ENCODE measurements at places on chromosomes 12 and 14.
A peak's percentile ranks its signal among the peaks of the same experiment; 100 is the strongest.

- DNase-seq, result no peak
Measured at GRCh38 chr14:88993946-88994345, 169.5 kb downstream of the TTC8 start.

- no peak for DNase-seq
Measured at GRCh38 chr12:818733-819132, 66.4 kb downstream of the WNK1 start.

GRCh38 chr12:132089407-132089910 lies 54.7 kb downstream of the DDX51 start:
- DNase-seq, result no peak

- no peak for DNase-seq
Measured at GRCh38 chr14:29741909-29742401, 185.7 kb downstream of the PRKD1 start.

- DNase-seq, result no peak
Measured at GRCh38 chr12:109673884-109674283, 39.7 kb upstream of the FAM222A start.

GRCh38 chr12:27970401-27971120 lies 2.0 kb downstream of the PTHLH start:
- DNase-seq, result no peak

GRCh38 chr14:102437997-102438915 lies 71.3 kb downstream of the ANKRD9 start:
- DNase-seq, result peak; percentile 26

- peak; percentile 56 for DNase-seq
Measured at GRCh38 chr12:64825143-64826021, 935 bp downstream of the TBC1D30 start.

DNA sequence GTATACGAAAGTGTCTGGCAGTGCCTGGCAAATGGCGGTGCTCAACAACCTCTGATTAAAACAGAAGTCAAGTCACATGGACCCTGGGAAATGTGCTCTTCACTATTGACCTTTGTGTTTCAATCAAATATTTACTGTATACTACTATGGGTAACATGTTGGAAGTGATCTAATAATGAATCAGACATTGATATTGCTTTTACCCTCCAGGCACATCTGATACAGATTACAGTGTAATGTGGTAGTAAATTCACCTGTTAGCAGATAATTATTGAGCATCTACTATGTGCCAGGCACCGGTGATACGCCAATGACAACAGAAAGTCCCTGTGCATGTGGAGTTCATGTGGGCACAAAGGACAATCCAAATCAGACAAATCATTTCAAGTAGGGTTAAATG lies 63.1 kb downstream of the STON2 start:
- no peak for DNase-seq

DNA sequence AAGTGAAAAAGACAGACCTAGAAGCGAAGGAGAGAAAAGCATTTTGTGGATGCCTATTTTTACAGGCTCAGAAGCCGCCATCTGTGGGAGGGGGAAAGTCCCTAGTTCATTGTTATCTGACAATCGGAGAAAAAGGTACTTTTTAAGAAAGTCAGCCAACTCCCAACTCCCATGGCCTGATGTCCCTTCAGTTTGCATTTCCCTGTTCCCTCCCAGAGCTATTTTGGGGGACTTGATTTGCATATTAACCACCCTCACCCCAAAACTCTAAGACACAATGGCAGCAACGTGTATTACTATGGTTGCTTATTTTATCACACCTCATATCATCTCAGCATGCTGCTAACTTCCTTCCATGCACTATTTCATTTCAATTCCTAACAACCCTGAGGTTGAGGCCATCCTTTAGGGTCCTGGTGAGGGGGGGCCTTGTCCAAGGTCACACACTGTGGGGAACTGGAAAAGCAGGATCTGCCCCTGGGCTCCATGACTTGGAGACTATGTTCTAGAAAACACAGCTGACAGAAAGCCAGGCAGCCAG lies 18.7 kb downstream of the HVCN1 start:
- peak; percentile 82 for DNase-seq

GRCh38 chr12:129298921-129299320 lies 445.6 kb downstream of the GLT1D1 start:
- no peak for DNase-seq

DNA sequence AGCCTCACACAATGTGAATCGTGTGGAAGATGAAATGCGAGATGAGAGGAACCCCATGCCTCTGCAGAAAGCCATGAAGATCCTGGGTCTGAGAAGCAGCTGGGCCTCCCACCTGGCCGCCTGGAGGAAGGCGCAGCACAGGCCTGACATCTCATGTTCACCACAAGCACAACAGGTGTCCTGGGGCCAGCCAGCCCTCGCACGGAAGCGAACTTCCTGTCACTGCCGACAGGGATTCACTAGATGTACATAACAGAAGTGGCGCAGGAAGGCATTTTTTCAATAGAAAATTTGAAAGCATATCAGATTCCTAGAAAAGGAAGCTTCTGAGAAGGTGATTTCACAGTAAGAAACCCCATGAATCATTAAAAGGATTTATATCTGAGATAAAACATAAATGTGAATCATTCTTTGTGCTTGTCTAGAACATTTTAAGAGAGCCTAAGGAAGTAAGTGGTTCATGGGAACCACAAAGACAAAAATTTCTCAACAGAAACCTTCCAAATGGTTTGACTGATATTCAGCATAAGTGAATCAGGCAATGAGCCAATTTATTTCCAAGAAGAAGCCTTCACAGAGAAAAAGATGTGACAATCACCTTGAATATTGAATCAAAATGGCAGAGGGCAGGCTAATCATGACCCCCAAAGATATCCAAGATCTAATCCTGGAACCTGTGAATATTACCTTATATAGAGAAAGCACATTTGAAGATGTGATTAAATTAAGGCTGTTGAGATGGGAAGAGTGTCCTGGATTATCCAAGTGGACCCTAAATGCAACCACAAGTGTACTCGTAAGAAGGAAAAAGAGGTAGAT lies 311.9 kb downstream of the DUSP6 start:
- DNase-seq, result peak; percentile 98

DNA sequence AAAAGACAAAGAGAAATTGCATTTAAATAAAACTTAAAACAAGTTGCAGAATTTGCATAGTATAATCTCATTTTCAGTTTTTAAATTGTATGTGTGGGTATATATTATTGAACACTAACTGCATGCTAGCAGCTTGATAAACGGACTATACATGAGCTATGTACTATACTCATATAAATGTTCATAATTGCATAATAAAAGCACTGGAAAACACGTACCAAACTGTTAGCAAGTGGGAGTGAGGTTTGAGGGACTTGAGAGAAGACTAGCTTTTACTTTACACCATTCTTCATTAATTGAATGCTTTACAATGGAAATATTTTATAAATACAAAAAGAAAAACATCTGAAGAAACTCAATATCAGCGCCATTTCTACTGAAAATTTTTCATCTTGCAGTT lies 32.2 kb upstream of the MDM1 start:
- no peak for DNase-seq

- DNase-seq, result no peak
Measured at GRCh38 chr12:1853716-1854115, 33.4 kb downstream of the LRTM2 start.

DNA sequence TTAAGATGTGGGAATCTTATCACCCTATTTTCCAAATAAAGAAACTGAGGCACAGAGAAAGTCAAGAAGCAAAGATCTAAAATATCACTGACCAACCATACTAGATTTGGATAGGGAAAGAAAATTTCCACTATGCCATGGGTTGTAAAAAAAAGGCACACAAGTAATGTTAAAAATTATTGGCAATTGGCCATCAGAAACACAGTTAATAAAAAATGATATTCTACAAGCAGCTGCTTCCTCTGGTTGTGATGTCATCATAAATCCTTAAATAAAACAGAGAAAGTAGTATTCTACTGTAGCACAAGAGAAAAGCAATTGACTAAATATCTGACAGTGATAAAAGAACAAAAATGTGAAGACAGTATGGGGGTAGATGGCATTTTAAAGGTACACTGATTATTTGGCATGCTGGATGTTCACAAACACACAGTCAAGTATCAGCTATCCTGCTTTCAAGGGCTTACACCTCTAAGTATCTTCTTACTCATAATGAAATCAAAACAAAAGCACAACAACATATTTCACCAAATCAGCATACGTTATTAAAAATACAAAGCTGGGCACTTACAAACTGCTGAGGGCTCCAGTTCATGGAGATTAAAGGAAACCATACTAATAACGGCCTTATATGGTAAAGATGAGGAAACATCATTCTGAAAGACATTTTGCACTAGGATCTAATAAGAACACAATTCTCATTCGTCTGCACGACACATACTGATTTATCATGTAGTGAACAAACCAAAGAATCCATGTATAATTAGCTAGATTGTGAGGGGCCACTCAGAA lies 45.7 kb downstream of the CORO1C start:
- DNase-seq, result no peak

DNA sequence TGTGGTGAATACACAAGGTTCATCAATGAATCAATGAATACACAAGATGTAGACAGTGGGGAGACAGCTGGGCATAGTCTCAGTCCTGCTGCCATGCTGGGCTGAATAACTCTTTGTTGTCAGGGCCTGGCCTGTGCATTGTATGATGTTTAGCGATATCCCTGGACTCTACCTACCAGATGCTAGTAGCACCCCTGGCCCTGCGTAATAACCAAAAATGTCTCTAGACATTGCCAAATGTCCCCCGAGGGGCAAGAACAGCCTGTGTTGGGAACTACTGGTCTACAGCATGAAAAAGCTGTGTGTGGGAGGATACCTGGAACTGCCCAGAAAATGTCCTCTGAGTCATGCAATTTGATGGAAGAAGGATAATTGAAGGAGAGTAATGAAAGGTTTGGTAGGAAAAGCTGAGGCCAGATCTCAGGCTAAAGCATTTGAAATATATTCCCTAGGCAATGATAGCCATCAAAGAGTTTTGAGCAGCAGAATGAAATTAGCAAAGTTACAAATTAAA lies 128.2 kb downstream of the TMEM30B start:
- no peak for DNase-seq

DNA sequence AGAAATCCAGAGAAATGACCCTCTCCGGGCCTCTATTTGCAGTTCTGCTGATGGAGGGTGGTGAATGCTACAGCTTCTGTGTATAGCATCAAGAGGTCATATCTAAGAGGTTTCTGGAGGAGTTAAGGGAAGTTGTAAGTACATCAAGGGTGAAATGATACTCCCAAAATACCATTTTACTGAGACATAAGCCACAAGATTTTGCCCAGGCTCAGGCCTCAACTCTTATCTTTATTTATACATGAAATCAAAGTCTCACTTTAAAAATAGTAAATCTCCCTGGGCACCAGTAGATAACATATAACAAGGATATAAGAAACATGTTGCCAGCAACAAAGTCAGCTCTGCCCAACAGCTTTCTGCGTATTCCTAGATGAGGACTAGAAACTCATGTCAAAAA lies 40.4 kb downstream of the NIN start:
- DNase-seq, result no peak

DNA sequence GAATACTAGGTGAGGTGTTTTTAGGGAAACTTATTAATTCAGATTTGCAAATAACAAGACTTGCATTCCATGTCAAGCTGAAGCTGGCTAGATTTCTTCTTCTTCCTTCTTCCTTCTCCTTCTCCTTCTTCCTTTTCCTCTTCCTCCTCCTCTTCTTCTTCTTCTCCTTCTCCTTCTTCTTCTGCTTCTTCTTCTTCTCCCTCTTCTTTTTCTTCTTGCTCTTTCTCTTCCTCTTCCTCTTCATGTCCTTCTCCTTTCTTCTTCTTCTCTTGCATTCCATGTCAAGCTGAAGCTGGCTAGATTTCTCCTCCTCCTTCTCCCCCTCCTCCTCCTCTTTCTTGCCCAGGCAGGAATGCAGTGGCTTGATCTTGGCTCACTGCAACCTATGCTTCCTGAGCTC lies 297.8 kb downstream of the PRKD1 start:
- no peak for DNase-seq

DNA sequence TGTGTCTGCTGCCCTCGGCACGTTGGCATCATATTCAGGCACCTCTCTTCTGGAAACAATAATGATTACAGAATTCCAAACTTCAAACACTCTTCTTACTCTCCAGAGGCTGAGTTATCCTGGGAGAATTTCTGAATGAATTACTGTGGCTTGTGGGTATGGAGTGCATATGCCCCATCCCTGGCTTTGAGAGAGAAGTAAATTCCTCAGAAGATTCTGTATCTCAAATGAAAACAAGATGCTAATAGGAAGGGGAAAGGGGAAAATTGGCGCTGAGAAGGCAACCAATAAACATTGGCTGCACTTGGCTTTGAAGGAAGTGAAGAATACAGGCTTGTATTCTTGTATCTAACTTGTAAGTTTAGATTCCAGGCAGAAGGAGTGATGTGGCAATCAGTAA lies 132.0 kb upstream of the NOVA1 start:
- no peak for DNase-seq

DNA sequence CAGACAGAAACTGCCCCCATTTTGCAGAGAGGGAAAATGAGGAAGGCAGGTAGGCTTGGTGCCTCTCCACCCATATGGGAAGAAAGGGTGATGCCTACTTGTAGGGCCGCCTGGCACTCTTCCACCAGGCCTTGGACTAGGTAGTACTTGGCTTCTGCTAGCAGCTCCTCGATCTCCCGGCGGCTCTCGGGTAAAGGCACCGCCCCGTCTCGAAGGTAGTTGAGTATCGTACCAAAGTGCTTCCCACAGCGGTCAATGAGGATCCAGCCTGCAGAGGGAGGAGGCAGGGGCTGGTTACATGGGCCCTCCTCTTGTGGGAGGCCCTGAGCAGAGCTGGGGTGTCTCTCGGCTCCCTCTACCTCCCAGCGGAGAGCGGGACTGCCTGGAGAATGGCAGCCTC lies 16.6 kb downstream of the KCTD10 start:
- no peak for DNase-seq

DNA sequence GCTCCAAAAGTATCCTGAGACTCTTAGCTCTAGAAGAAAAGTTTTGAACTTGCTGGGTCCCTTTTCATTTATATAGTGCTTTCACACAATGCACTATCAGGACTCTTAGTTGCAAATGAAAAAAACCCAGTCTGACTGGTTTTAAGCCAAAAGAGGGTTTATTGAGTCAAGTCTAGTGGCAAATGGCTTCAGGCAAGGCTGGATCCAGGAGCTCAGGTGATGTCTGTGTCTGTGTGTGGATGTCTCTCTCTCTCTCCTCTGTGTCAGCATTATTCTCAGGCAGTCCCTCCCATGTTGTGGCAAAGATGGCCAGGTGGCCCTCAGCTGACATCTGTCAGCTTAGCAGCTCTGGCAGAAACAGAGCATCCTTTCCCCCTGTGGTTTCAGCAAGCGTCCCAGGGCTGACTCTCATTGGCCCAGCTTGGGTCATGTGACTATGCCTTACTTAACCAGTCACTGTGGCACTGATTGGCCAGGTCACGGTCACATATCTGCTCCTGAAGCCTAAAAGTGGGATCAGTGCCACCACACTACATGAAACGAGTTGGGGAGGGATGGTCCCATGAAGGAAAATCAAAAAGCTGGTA lies 6.2 kb downstream of the TMEM120B start:
- DNase-seq, result peak; percentile 83

GRCh38 chr14:102749393-102750305 lies 27.6 kb upstream of the TRAF3 start:
- no peak for DNase-seq

All from MM.1S (cell line).